ENCODE measurements at places on chromosomes 7 and 10. TPM values are rescaled to one million over a fixed set of nuclear protein-coding genes. Genes with fewer than 3 reads are reported as not detected.

The NEURL1 gene
- total RNA-seq = 16.8 TPM

DNA sequence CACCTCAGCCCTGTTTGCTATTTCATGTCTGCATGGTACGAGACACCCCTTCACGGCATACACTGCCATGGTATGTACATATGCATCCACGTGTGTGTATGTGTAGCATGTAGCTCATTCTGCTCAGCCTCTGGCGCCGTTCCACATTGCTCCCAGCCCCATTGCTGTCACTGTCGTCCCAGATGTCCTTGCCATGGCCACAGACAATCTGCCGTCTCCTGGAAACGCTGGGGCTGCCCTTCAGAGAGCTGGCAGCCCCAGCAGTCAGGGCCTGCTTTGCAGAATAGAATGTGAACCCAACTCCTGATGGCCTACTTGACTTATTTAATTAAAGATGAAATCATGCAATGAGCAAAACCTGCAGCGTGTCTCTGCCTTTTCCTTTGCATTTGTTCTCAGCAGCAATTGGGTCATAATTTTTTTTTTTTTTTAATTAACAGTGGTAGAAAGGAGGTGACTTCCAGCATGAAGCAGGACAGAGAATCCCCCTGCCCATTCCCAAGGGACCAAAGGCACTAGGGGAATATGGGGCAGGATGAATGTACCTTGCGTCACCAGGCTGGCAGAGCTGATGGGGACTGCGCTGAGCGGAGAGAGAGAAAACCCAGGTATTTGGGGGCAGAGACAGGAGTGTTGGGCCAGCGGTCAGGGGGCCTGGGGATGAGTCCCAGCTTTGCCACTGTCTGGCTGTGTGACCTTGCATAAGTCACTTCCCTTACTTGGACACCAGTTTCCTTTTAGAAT is 49.2 kb downstream of the CHST3 start:
- no peaks in the 10 kb centered on the region for H3K4me1 ChIP-seq
- H3K27me3 ChIP-seq = no peaks in the 10 kb centered on the region
- no peak for DNase-seq
- H3K36me3 ChIP-seq = peaks cover under 1% of the 10 kb centered on the region

- H3K27ac ChIP-seq = no peak overlapping the region
- H3K4me3 ChIP-seq = no peak overlapping the region
- no peak for DNase-seq
Observed at GRCh38 chr10:1809139-1809741, 71.9 kb upstream of the ADARB2 start.

DNA sequence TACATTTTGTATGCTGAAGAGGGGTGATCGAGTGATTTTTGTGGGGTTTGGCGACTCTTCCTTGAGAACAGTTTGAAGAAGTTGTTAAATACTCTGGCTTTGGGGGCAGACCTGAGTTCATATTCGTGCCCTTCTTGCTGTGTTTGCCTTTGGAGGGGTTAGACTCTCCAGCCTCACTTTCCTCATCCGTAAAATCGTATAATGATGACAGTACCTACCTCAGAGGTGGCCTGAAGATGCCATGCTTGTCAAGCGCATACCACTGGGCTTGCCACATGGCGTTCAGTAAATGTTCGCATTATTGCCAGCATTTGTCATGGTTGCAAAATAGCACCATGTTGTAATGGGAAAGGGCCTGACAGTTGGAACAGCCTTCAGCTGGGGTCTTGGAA is 1.3 kb downstream of the STK17A start:
- no peak for DNase-seq
- H3K4me3 ChIP-seq = peak overlapping the region; percentile 100
- H3K27me3 ChIP-seq = no peaks in the 10 kb centered on the region
- H3K36me3 ChIP-seq = no peaks in the 10 kb centered on the region
- no peaks in the 10 kb centered on the region for H3K4me1 ChIP-seq

- peaks cover 3% of the 10 kb centered on the region for H3K36me3 ChIP-seq
- H3K4me3 ChIP-seq = no peak overlapping the region
- no peak for DNase-seq
- H3K27ac ChIP-seq = no peak overlapping the region
- H3K27me3 ChIP-seq = no peaks in the 10 kb centered on the region
Observed at GRCh38 chr7:116897661-116898060, 35.3 kb downstream of the CAPZA2 start.

DNA sequence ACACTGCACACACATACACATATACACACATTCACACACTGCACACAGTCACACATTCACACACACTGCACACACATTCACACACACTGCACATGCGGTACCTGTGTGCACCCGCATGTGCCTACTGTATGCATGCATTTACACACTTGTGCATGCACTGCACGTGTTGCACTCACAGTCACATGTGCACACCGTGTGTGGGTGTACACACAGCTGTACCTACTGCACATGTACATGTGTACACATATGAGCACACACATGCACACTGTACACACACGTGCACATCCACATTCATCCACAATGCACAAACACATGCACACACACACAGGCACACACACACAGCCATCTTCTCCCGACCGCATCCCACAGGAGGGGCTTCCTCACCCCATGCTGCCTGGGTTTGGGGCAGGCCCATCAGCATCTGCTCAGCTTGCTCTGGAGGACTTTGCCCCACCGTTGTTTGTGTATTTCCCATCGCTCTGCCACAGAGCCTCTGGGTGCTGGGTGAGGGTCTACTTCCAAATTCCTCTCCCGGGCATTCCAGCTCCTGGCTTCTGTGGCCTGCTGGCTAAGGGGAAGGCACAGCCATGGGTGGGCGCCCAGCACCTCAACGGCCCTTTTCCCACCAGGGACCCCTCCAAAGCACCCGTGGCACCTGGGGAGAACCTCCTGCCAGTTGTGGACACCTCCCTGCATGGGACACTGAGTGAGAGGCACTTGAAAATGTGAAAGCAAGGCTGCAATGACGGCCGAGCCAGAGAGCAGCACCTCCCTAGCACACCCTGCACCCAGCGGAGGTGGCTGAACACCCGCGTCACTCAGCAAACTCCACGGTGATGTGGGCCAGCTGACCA is 324.3 kb downstream of the PTPRN2 start:
- H3K4me1 ChIP-seq = no peaks in the 10 kb centered on the region
- no peaks in the 10 kb centered on the region for H3K36me3 ChIP-seq
- no peak for DNase-seq

GRCh38 chr10:76778914-76779795 is 858.5 kb downstream of the KCNMA1 start:
- no peak overlapping the region for H3K4me3 ChIP-seq
- H3K36me3 ChIP-seq = no peaks in the 10 kb centered on the region
- no peak for DNase-seq
- no peak overlapping the region for H3K27ac ChIP-seq

DNA sequence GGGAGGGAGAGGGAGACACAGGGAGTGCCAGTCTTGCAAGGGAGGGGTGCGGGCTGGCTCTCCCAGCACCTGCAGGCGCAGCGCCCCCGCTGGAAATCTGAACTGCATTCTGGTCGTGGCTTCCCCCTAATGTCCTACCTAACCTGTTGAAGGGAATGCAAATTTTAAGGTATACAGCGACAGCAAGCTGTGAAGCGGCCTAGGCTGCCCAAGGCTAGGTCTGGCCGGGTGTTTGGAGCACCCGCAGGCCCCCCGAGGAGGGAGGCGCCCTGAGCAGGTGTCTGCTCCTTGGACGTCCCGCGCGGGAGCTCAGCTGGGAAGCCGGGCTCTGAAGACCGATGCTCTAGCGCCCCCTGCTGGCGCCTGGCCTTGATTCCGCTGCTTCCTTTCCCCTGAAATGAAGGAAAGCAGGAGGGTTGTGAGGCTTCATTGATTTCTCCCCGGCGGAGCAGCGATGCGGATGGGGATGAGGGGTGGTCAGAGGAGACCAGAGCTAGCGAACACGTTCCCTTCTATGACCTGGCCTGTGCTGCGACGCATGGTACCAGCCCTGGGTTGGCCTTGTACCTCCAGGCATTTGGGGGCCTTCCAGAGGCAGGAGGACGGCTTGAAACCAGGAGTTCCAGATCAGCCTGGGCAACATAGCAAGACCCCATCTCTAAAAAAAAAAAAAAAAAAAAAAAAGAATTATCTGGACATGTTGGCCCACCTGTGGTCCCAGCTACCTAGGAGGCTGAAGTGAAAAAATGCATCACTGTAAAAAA is 601.3 kb downstream of the GALNT17 start:
- H3K4me1 ChIP-seq = no peaks in the 10 kb centered on the region
- no peaks in the 10 kb centered on the region for H3K27me3 ChIP-seq
- H3K36me3 ChIP-seq = no peaks in the 10 kb centered on the region
- peak; percentile 99 for DNase-seq
- no peak overlapping the region for H3K27ac ChIP-seq

- no peaks in the 10 kb centered on the region for H3K27me3 ChIP-seq
- no peak overlapping the region for H3K27ac ChIP-seq
- H3K36me3 ChIP-seq = no peaks in the 10 kb centered on the region
- no peak overlapping the region for H3K4me3 ChIP-seq
- no peak for DNase-seq
Observed at GRCh38 chr10:10946801-10947200, 70.9 kb upstream of the CELF2 start.

- no peaks in the 10 kb centered on the region for H3K27me3 ChIP-seq
- no peak for DNase-seq
- H3K4me3 ChIP-seq = no peak overlapping the region
- no peaks in the 10 kb centered on the region for H3K36me3 ChIP-seq
- H3K4me1 ChIP-seq = no peaks in the 10 kb centered on the region
Observed at GRCh38 chr7:128378637-128379036, 17.1 kb upstream of the PRRT4 start.

The CFAP70 gene
- total RNA-seq = 4.9 TPM
